ENCODE measurements at places on chromosomes 16 and 17. TPM values are rescaled to one million over a fixed set of nuclear protein-coding genes. Genes with fewer than 3 reads are reported as not detected.

- no peak for DNase-seq
These were observed 18.8 kb downstream of the STX4 start for GRCh38 chr16:31052114-31052513.

The ABCC3 gene
- not detected for total RNA-seq

GRCh38 chr17:81734405-81735263 is 22.6 kb downstream of the SLC25A10 start:
- no peak for DNase-seq

- no peak for DNase-seq
These were observed 6.5 kb upstream of the NPIPB7 start for GRCh38 chr16:28478506-28479180.

DNA sequence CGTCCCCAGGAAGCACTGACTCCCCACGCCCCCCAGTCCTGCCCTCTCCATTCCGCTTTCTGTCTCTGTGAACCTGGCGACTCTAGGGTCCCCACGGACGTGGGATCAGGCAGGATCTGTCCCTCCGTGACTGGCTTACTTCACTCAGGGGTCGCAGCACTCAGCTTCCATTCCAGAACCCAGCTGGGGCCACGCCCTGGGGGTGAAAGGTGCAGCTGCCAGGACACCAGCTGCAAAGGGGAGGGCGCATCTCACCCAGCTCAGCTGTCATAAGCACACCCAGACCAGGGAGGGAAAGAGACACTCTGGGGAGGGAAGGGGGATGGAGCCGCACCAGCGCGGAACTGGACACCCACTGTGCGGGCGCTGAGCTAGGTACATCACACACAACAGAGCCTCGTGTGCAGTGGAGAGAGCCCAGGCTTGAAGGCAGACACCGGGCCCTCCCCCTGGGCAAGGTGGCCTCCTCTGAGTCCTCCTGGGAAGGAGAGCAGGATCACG is 18.5 kb upstream of the HEXD start:
- DNase-seq, result no peak
